ENCODE measurements at places on chromosomes 16 and 17.

- DNase-seq, result no peak
Measured at GRCh38 chr16:29843931-29844330, 19.1 kb downstream of the CDIPT start.

GRCh38 chr17:57009737-57010445, 32.0 kb downstream of the SCPEP1 start:
- DNase-seq, result peak; percentile 11

- DNase-seq, result no peak
Measured at GRCh38 chr16:87665193-87665592, 62.9 kb downstream of the JPH3 start.

DNA sequence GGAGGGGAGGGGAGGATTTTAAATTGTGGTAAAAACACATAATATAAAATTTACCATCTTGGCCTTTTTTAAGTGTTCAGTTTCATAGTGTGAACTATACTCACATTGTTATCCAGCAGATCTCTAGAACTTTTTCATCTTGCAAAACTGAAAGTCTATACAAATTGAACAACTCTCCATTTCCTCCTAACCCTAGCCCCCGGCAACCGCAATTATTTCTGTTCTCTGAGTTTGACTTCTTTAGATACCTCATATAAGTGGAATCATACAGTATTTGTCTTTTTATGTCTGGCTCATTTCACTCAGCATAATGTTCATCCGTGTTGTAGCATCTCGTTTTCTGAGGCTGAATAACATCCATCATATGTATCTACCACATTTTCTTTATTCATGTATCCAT, 30.0 kb upstream of the MRTFB start:
- DNase-seq, result no peak

- no peak for DNase-seq
Measured at GRCh38 chr17:7406235-7406825, 1.3 kb upstream of the NLGN2 start.

DNA sequence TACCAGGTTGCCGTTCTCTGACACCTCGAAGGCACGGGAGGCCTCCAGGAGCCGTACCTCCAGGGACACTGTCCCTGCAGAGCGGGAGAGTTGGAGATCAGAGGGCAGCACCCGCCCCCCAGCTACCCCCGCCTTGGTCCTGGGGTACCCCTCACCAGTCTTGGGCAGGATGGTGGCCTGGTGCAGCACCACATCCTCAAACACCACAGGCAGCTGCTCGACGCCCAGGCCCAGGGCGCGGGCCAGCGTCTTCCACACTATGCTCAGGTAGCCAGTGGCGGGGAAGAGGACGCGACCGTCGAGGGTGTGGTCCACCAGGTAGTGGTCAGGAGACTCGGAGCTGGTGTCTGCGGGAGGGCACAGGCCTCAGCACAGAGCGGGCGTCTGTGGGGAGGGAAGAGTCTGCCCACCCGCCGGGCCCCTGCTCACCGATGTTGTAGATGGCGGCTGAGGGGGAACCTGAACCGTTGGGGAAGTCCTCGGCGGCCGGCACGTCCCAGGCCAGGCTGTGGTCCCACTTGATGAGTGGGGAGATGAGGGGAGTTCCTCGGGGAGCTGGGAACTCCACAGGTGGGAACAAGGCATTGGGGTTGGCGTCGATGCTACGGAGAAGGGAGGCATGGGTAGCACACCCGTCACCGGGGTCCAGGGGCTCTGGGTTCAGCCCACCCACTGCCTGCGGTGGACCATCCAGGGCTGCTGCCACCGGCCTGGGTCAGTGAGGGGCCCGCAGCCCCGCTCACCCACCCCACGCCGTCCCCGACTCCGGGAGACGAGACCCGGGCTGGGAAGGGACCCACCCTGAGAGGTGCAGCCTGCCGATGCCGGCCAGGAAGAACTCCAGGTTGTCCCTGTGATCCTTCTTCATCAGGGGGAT, 9.8 kb downstream of the FASN start:
- DNase-seq, result no peak

DNA sequence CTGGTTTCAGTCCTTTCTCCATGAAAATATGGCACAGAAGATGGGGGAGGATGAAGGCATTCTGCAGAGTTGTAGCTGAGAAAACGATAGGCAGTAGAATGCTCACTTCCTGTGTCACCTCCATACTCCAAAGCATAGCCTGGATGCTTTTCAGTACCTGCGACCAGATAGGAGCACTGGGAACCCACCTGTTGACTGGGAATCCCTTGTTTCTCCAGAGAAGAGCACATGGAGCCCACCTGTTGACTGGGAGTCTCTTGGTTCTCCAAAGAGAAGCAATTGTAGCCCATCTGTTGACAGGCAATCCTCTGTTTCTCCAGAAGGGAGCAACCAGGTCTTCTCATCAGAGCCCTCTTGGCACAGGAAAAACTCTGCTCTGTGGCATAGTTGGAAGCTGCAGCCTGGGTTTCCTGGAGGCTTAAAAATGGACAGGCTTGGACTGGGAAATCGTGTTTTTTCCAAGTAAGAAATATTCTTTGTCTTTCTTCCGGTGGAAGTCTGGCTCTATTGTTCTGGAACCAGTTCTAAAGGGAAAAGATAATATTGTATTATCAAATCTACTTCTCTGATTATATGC, 13.2 kb downstream of the TERF2IP start:
- DNase-seq, result no peak

GRCh38 chr17:28370035-28370743, at the start of gene VTN:
TSS of gene VTN (minus strand) at chr17:28370307. CDS start at chr17:28370203, 104 bp downstream.
- DNase-seq, result no peak

- no peak for DNase-seq
Measured at GRCh38 chr16:51012396-51012795, 138.7 kb downstream of the SALL1 start.

DNA sequence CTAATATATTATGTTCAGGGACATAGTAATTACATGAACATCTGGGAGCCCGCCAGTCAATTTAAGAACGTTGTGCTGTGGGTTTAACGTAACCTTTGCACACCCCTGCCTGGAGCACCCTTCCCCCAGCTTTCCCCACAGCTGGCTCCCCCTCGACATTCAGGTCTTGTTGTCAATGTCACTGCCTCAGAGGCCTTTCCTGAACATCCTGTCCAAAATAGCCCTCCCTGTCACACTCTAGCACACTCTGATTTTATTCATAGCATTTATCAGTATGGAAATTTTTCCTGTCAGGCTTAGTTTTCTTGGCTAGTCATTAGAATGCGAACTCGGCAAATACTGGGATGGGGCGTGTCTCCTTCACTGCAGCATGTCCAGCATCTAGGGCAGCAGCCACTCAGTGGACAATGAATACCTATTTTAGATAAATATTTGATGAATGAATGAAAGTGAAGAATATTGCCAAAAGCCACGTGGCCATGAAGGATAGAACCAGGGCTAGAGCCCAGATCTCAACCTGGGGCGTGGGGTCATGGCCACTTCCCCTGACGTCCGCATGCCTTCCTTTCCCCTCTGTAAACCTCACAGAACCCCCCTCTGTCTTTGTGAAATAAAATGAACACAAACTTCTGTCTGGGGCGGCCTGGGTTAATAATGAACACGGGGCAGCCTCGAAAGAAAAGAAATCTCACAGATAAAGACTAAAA, 10.5 kb downstream of the PIK3R6 start:
- DNase-seq, result no peak

DNA sequence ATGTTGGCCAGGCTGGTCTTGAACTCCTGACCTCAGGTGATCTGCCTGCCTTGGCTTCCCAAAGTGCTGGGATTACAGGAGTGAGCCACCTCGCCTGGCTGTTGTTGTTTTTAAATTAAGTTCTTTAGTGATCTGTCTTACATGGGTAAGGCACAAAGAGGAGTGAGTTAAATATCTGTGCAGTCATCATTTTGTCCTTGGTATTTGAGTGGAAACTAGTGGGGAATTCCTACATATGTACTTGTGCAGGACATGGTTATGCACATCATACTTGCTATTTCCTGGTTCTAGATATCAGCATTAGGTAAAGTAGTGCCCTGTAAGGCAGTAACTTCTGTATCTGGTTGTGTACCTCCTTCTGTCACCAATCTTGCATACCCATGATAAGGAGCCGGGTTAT, 3.7 kb downstream of the KPNB1 start:
- no peak for DNase-seq

DNA sequence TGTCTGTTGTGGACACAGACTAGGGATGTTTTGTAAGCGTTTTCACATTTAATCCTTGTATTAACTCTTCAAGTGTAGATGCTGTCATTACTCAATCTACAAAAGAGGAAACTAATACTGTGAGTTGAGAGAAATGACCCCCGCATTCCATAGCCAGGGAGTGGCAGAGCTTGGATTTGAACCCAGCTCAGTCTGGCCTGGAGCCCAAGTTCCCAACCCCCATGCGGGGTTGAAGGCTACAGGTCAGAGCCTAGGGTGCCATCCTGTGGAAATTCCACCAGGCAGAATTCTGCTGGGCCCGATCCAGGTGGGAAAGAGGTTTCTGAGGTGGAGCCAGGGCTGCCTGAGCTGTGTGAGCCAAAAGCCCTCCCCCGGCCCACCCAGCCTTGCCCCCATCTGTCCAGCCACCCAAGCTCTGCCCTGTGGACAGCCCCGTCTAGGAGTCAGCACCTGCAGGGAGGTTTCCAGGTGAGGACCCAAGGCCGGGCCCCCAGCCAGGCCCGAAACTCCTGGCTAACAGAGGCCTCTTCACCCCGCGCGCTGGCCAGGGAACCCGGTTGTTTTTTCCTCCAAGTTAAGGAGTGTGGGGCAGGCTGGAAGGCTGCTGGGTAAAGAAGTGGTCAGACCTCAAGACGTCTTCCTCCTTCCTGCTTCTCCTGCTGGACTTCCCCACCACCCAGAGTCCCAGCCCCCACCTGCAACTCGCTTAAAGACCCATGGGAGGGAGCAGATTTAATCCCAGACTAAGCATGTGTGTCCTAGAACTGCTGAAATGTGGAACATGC, 5.7 kb downstream of the MMP15 start:
- no peak for DNase-seq

- no peak for DNase-seq
Measured at GRCh38 chr16:70437017-70437581, 1.8 kb downstream of the ST3GAL2 start.

DNA sequence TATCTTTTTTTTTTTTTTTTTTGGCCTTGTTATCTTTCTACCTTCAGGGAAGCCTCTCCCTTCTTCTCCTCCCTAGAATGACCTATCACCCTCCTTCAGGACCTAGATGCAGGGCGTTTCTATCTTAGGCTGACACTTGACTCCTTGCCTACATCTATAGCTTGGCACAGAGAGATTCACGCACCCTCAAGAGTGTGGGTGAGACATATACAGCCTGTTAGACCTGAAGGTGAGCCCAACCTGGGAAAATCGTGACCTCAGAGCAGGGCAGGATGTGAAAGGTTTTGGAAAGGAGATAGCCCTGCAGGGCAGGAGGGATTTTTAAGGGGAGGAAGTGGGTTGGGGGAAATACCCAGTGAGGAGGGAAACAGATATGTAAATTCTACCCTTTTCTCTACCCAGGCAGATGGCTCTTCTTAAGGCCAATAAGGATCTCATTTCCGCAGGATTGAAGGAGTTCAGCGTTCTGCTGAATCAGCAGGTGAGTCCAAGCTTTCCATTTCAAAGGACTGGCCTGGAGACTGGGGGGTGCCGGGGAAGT, at the start of gene AHSP:
Gene AHSP (plus strand): TSS at position 167 of the 541 bp plus-strand sequence. CDS start 240 bp downstream, at position 407.
- DNase-seq, result no peak

GRCh38 chr16:3182608-3183444, 5.2 kb upstream of the OR1F1 start:
- no peak for DNase-seq

- no peak for DNase-seq
Measured at GRCh38 chr17:2502871-2503580, 8.7 kb downstream of the METTL16 start.

DNA sequence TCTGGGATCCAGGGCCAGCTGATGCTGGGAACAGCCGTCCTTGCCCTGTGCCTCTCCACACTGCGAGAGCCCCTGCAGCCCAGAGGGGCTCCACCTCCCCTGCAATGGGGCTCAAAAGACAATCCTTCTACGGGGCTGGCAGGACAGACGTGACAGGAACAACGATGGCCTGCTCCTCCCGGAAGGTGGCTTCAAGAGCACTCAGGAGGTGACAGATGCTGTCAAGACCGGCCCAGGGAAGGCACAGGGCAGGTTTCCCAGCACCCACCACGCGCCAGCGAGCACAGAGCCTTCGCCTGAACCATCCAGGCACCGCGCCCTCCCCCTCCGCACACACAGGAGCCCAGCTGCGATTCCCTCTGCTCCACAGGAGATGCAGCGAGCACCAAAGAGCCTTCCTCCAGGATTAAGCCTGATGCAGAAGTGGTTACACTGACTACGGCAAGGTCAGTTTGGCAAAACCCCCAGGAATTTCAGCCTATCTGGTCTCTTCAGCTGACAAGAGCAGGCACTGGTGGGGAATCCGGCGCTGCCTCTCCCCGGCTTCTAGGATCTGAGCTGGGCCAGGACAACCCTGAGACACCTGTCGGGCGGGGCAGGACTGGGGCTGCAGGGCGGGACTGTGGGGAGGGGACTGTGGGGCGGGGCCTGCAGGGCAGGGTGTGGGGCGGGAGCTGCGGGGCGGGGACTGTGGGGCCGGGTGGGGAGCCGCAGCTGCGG, 103.4 kb downstream of the ZNF778 start:
- no peak for DNase-seq

DNA sequence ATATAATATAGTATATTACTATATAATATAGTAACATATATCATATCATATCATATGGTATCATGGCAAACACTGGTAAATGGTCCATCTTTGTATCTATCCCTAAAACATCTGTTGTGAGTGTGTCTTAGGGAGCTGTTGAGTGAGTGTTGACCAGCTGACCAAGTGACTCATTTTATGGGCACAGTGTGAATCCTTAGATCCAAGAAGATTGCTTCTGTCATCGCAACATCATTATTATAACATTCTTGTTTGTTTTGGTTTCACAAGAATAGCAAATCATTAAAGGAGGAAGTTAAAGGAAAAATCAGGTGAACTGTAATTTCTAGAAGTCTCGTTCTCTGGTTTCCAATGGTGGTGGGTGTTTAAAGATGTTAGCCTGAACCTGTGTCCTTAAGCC, 11.7 kb upstream of the MAF start:
- DNase-seq, result no peak

GRCh38 chr17:5583426-5584382, 605 bp downstream of the NLRP1 start:
- DNase-seq, result no peak

DNA sequence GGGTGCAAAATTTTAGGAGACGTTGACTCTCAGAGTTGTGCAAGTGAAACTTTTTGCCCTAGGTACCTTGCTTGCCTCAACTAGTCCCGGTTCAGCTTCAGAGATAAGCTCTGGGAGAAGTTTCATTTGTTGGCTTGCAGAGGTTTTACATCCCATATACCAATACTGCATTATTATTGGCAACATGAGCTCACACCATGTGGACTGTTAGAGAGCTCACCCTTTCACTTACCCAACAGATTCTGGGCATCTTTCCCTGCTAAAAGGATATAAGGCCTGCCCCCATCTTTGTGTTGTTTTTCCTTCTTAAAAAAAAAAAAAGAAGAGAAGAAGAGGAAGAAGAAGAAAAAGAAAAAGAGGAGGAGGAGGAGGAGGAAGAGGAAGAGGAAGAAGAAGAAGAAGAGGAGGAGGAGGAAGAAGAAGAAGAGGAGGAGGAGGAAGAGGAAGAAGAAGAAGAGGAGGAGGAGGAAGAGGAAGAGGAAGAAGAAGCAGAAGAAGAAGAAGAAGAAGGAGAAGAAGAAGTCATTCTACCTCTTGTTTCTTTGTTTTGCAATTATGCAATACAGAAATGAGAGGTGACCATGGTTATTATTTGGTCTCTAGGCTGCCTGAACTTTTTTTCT, 292.6 kb upstream of the IRX3 start:
- no peak for DNase-seq

All from activated T-helper 1 cell treated with anti-CD3 and anti-CD28 coated beads, Interleukin-2, amount 50 U/mL, for 16 hours (primary cell).